ENCODE measurements at places on chromosomes 4 and X.

DNA sequence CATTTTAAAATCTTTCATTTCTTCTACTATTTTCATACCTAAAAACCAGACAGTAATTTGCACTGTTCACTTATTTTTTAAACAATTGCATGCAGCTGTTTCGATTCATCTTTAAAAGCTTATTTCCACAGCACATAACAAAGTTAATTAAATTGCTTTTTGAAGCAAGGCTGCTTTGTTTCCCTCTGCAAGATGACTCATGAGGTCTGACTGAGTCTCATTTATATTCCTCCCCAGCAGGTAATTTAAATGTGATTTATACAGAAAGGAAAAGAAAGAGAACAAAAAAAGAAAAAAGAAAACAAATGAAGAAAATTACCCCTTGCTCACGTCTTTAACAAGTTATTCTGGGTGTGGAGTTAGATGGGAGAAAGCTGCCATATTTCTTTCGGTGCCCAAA, 22.8 kb downstream of the VMA21 start:
- no peak for DNase-seq

DNA sequence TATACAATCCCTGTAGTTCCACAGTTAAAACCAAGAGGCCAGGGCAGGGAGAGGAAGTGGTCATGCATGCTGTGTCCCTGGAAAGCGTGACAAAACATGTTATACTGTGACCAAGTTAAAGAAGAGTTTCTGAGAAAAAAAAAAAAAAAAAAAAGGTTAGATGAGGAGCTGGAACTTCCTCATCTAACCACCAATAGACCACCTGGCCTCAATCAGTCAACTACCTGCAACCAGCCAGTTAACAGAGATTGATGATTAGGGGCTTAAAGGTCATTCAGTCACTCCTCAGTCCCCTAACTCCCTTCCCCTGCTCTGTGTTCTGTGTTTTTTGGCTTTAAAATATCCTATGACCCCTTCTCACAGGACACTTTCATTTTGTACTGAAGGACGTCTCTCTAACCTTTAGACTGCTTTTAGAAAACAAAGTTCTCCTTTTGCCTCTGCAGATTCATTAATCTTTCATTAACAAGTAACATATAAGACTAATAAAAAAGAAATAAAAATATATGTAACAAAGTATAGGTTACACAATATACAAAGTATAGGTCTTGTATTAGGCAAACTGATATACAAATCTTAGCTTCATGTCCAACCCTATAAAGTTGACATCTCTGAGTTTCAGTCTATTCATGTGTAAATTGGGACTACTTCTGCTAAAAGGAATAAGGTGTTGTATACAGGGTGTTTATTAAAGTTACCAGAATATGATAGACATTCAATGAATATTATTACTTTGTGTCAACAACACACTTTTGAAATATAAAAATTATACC, 179.1 kb upstream of the NDST4 start:
- no peak for DNase-seq

DNA sequence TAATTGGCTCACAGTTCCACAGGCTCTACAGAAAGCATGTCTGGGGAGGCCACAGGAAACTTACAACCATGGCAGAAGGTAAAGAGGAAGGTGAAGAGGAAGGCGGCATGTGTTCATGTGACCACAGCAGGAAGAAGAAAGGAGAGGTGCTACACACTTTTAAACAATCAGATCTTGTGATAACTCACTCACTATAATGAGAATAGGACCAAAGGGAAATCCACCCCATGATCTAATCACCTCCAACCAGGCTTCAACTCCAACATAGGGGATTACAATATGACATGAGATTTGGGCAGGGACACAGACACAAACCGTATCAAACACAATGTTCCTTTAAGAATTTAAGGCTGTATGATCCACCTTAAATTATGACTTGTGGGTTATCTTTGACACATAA, 10.5 kb upstream of the PGM2 start:
- no peak for DNase-seq

DNA sequence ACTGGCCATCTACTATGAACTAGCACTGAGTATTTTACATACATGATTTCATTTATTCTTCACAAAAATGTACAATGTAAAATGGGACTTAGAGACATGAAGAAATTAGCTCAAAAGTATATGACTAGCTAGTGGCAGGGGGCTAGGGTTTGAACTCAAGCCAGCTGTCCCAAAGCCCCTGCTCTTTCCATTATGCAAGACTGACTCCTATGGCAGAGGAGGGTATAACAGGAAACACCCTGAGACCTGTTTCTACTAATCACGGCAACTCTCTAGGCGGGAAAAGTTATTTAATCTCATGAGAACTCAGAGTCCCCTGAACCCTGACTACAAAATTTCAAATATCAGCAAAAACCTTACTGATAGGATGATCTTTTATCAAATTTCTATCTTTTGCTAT, 150.6 kb downstream of the PRDM5 start:
- no peak for DNase-seq

- DNase-seq, result no peak
Observed at GRCh38 chr4:101128473-101128872, 218.9 kb downstream of the PPP3CA start.

DNA sequence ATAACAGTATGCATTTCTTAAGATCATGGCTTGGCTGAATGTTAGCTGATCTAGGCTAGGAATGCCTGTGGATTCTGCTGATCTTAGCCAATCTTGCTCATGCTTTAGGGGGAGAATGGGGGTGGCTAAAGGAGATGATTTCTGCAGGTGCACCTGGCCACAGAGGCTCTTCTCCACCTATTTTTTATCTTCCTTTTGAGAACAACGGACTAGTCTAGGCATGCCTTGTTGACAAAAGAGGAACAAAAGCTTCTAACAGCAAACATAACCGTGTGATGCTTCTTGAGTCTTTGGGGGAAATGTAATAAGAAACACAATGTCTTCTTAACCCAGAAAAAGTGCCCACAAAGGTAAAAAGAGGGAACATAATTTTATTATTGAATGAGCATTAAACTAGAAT, 743.5 kb downstream of the ARAP2 start:
- no peak for DNase-seq

DNA sequence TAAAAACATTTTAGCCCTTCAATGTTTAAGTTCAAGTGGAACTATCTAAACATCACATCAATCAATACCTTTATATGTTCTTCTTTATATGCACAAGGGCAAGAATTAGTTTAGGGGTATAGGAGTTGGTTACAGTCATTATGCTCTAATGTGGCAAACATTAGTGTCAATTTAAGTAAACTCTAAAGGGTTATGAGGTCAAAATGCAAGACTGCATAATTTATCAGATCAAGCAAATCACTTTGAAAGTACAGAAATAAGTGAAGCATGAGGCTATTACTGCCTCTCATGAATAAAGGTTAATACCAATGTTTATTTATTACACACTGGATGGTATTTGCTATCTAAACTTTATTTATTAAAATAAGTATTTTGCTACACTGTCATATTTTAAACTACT, 59.7 kb downstream of the MAB21L2 start:
- DNase-seq, result no peak

GRCh38 chrX:130826249-130826648, 76.8 kb downstream of the ENOX2 start:
- DNase-seq, result no peak

DNA sequence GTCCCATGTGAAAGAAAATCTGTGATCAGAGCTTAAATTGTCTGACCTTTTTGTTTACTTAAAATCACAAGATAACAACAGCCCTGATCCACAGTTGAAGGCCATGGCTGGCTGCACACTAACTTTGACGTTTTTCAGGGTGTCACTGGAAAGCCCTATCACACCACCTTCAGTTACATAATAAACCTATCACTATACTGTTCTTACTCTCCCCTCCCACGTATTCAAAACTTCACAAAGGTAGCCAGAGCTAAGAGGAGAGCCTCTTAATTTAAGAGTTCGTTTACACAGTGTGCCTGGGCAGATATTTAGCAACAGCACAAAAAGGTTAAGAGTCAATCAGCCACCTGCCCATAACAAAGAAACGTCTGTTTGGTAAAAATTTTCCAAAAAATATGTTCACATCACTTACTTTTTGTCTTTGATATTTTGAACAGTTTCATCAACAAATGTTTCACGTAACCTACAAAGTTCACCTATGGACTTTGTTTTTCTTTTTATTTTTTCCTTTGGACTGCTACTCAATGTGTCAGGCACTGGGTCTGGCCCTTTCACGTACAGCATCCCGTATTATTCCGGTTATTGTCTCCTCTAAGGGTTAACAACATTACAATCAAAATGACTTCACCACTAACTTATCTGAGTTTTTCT, 25.0 kb downstream of the RFC1 start:
- DNase-seq, result no peak

GRCh38 chrX:15856222-15856587, 1.6 kb upstream of the AP1S2 start:
- no peak for DNase-seq

GRCh38 chr4:176303938-176304337, 15.8 kb upstream of the SPCS3 start:
- no peak for DNase-seq

- no peak for DNase-seq
Observed at GRCh38 chrX:10582945-10583344, 37.4 kb downstream of the MID1 start.

- no peak for DNase-seq
Observed at GRCh38 chrX:120294651-120295050, 16.6 kb downstream of the TMEM255A start.

GRCh38 chrX:46072791-46073190, 472.4 kb downstream of the ZNF674 start:
- no peak for DNase-seq

All from tibial nerve (tissue), 4 donors.